ENCODE measurements at places on chromosomes 5 and 9.

- peak; percentile 41 for DNase-seq
These were observed 5.1 kb downstream of the LCP2 start for GRCh38 chr5:170292179-170293104.

DNA sequence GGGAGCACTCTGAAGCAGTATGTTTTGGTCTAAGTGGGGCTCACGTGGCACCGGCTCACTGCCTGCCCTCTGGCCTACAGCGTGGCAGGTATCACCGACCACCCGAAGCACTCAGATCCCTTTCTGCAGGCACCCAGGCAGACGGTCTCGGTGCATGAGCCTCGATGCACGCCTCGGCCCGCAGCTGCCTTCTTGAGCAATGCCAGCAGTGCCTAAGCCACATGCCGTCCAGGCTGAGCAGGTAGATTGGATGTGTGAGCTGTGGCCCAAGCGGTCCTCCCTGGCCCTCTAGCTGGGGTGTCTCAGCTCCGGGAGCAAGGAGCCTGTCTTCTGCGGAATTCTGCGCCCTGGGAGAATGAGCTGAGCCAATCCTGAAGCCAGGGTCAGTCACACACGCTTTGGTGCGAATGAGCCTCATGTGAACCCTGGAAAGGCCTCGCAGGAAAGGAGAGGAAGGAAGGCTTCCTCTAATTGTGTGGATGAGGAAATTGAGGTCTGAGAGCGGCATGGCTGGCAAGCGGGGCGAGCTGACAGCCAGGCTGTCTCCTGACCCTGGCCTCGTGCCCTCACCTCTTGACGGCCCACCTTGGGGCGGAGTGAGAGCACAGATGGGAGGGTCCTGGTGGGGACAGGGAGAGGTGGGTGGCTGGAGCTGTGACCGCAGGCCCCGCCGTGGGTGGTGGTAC is 14.4 kb downstream of the RXRA start:
- DNase-seq = no peak

- no peak for DNase-seq
These were observed 47.6 kb upstream of the EXOC3 start for GRCh38 chr5:395156-395920.

DNA sequence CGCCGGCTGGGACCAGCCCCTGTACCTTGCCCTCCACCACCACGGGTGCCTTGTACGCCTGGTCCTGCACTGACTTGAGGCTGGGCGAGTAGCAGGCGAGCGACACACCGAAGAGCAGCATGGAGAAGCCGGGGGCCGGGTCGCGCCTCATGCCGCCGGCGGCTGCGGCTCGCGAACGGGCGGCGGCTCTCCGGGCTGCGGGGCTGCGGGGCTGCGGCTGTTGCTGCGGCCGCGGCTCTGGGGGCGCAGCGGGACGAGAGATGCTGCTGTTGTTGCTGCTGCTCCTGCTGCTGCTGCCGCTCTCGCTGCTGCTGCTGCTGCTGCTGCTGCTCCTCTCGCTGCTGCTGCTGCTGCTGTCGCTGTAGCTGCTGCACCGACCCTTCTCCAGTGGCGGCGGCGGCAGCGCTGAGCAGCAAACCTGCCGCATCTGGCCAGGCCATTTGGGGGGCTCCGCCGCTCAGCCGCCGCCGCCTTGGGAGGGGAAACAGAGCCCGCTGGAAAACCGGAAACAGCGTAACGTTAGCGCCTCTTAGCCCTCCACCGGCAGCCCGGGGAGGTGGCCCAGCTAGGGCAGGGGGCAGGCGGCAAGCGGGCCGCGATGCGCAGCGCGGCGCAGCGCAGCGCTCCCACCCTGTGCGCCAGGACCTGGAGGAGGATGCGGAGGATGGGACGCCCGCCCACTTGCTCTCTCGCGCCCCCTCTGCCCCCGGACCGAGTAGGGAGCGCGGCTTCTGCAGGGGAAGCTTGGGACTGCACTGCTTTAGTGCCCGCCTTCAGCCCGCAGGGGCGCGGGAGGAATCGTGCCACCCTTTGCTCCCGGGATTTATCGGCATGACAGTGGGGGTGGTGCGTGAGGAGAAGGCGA is at the start of gene NRG2:
Gene NRG2 (minus strand): TSS at position 657 of the 865 bp plus-strand sequence.
- DNase-seq = peak; percentile 49

GRCh38 chr9:134064711-134065110 is 3.1 kb downstream of the BRD3 start:
- DNase-seq = no peak

GRCh38 chr5:74639807-74640449 is 600 bp downstream of the ENC1 start:
- peak; percentile 27 for DNase-seq

DNA sequence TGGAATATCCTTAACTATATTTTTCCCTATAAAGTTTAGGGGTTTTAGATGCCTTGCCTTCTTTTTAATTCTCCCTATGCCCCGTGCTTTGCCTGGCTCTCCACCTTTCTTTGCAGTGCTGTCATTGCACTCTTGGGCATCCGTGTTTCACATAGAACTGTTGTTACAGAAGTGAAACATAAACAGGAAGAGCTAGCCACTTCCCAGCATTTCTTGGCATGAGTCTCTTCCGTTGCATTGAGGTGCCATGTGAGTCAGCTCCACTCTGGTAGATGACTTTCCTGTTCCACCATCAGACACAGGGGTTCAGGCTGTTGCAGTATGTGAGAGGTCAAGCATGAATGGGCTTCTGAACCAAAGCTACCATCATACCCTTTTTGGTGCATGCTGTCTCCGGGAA is 73.4 kb downstream of the ANGPTL2 start:
- peak; percentile 40 for DNase-seq

DNA sequence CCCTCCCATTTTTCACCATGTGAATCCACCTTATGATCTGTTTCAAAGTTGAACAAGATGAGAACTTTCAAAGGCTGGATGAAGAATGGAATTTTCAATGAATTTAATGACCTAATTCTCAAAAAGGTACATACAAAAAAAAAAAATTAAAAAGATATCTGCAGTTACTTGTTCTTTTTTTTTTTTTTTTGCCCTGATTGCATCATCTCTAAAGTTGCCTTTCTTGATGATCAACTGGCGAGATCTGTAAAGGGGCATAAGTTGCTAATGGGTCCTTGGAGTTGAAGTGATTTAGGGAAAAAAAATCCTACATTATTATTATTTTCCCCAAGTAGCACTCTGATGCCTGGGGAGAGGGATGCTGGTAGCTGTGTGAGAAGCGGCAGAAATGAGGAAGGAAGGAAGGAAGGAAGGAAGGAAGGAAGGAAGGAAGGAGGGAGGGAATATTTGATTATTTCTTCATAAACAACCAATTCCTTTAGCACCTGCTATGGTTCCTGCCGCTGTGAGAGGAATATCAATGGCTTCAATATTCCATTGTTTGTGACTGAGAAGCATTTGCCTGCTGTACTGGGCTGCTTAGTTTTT is 48.8 kb upstream of the CD180 start:
- no peak for DNase-seq

DNA sequence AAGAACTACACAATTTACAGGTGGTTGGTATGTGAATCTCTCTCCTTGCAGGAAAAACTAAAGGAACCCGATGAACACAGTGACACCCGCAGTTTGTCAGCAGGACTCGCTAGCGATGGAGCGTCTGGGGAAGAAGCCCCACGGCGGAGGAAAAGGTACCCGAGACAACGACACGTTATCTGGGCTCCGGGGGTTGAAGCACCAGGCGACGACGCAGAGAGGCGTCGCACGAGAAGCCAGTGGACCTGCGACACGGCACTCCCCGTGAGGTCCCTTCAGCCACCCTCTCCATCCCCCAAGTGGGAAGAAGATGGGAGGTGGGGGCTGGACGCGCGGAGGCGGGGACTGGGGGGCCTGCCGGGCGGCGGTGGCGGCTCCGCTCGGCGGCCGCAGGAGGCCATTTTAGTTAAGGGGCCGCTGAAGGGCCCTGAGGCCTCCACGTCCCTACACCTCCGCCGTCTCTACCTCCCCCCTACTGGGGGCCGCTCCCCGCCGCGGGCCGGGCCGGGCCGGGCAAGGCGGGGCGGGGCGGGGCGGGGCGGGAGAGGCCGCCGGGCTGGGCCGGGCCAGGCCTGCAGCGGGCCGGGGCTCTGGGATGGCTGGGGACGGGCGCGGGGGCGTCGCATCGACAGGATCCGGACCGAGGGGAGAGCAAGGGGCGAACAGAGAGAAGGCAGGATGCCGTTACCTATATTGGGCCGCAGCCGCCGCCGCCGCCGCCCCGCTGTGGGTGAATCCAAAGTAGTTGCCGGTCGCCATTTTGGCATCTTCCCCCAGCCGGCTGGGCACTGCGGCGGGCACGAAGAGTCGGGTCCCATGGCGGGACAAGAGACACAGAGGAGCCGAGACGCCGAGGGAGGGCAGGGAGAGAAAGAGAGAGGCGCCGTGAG is 754 bp downstream of the ZFR start:
- DNase-seq = peak; percentile 67

- no peak for DNase-seq
These were observed 204.7 kb upstream of the WWC1 start for GRCh38 chr5:168086746-168087145.

DNA sequence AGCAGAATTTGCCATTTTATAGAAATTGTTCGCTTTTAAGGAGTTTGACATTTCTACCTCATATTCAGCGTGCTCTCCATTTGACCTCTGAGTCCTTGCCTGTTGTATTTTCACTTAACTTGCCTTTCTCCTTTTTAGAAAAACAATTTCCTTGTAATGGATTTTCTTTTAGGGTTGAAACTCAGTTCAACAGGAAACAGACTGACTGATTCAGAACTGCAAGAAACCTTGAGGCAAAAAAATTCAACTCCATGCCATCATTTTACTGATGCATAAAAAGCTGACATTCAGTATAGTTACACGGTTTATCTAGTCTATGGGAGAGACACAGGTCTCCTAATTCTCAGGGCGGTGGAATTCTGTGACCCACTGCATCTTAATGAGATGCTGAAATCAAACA is 59.8 kb downstream of the MRPS30 start:
- DNase-seq = no peak

GRCh38 chr9:127132921-127133647 is 10.6 kb upstream of the ANGPTL2 start:
- no peak for DNase-seq

DNA sequence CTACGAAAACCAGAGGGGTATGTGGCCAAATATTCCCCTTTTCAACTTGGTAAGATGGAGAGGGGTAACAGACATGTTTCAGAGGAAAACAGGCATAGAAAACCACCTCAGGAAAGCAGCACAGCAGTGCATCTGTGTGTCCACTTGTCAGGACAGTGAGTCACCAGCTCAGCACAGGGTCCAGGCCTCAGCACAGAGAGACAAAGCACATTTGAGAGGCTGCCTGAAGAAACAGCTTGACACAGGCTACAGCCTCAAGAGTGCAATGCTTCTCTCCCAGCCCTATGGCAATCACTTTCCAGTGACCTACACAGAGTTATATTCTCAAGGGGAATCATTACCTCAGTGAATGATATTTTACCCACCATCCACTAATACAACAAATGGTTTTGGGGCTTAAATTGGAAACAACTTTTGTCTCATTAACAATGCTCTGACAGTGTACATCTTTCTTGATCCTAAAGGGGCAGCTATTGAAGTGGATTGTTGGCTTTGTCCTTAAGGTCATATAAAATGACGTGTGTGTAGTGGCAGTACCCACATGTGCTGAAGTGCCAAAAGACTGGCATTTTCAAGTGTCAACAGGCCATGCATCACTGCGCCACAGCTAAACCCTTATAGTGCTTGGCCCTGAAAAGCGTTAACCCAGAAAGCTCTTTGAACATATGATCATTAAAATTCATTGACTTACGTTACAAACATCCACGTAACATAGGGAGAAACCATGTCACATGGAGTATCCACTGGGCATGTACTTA is 46.4 kb downstream of the ERMP1 start:
- DNase-seq = no peak

DNA sequence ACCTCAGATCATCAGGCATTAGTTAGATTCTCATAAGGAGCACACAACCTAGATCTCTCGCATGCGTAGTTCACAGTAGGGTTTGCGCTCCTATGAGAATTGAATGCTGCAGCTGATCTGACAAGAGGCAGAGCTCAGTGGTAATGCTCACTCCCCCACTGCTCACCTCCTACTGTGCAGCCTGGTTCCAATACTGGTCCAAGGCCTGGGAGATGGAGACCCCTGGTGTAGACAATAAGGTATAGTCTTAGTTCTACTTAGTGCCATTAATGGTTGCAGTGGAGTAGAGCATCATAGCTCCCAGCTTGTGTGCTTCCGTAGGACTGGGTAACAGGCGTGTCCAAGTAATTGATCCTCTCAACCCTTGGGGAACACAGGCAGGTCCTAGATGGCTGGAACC is 70.4 kb upstream of the ANKRD55 start:
- DNase-seq = no peak

DNA sequence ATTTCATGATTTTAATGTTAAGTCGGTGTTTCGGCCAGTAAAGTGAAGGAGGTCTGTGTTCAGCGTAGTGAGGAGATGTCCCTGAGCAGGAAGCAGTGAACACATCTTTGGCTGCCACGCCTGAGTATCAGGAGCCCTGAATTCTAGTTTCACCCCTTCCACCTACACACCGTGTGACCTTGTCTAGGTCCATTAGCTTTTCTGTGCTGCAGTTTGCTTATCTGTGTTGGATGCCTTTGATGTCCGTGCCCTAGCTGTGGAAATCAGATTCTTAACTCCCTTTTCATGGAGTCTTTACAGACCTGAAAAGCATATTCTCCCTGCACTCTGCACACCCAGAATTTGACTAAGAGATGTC is 601 bp downstream of the FBXO38 start:
- DNase-seq = no peak

GRCh38 chr9:13750639-13751038 is 471.1 kb upstream of the MPDZ start:
- no peak for DNase-seq

- DNase-seq = no peak
These were observed 154.7 kb downstream of the WDR70 start for GRCh38 chr5:37533851-37534250.

DNA sequence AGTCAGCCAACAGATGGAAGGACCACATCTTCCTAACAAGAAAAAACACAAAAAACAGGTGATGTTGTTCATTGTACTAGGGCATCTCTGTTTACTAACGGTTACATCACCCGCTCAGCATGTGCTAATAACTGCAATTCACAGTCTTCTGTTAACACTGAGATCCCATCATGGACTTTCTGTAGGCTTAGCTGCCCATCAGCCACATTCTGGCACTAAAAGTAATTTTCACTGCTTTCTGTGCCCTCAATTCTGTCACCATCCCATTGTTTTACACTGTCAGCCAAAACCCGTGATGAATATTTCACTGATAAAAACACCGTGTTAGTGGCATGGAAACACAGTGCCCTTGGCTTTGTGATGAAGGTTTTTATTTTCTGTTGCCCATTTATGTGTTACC is 64.6 kb downstream of the CAST start:
- DNase-seq = no peak

DNA sequence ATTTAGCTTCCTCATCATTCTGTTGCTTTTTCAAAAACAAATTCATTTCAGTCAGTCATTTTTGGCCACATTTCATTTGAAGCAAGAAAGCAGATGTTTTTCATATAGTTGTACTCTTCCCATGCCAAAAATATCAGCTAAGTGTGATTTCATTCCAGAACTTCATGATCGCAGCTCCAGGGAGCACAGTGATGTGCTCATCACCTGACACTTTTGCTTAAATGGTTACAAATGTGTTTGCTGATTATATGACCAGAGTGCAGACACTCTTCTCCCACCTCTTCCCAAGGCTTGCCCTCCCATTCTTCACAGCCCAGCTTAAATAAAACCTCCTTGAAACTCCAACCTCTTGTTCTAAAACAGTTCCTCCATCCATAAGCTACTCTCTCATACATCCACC is 32.6 kb downstream of the GABRB2 start:
- no peak for DNase-seq

- DNase-seq = peak; percentile 66
These were observed 21.6 kb downstream of the UBAC1 start for GRCh38 chr9:135939351-135940265.

- no peak for DNase-seq
These were observed 92.6 kb downstream of the TENT4A start for GRCh38 chr5:6805841-6806240.

- DNase-seq = no peak
These were observed 133.0 kb downstream of the ENC1 start for GRCh38 chr5:74507370-74508005.
